ENCODE measurements at places on chromosomes 5 and 9.

DNA sequence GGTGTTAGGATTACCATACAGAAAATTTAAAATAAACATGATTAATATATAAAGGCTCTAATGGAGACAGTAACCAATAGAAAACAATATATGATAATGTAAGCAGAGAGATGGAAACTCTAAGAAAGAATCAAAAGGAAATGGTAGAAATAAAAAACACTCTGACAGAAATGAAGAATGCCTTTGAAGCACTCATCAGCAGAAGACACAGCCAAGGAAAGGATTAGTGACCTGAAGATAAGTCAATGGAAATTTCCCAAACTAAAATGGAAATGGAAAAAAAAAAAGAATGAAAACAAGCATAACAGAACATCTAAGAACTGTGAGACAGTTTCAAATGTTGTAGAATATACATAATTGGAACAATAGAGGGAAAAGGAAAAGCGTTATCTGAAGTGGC, 302.6 kb downstream of the DRD1 start:
- DNase-seq = no peak
- no peaks in the 10 kb centered on the region for H3K4me1 ChIP-seq
- no peak overlapping the region for H3K27ac ChIP-seq
- no peak overlapping the region for H3K4me3 ChIP-seq

DNA sequence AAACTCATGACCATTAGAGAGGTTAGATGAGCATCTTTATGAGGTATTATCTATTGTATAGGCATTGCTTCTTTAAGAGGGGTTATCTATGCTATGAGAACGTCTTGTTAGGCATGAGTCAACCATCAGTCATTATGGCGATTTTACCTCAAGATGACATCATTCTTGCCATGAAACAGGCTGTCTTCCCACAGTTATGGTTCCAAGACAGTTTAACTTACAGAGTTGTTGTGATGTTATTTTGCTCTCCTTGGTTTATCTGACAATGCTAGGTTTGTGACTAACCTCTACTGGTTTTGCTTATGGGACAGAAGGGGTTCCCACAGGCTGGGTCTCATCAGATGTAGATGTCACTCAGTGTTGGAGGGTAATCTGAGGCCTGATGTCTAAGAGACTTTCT, 1864.7 kb upstream of the ACO1 start:
- no peaks in the 10 kb centered on the region for H3K4me1 ChIP-seq
- H3K27ac ChIP-seq = no peak overlapping the region
- no peak for DNase-seq
- no peak overlapping the region for H3K4me3 ChIP-seq

GRCh38 chr5:17794815-17795214, 160.6 kb downstream of the TAF11L14 start:
- DNase-seq = no peak
- no peak overlapping the region for H3K27ac ChIP-seq
- no peaks in the 10 kb centered on the region for H3K36me3 ChIP-seq
- H3K4me1 ChIP-seq = 0 out of 2 replicates have a peak, but pooled peaks cover 3% of the 10 kb centered on the region

- DNase-seq = peak; percentile 41
- H3K36me3 ChIP-seq = no peaks in the 10 kb centered on the region
- no peak overlapping the region for H3K27ac ChIP-seq
- no peak overlapping the region for H3K4me3 ChIP-seq
These were observed 205.3 kb downstream of the SLCO4C1 start for GRCh38 chr5:102090770-102091169.

DNA sequence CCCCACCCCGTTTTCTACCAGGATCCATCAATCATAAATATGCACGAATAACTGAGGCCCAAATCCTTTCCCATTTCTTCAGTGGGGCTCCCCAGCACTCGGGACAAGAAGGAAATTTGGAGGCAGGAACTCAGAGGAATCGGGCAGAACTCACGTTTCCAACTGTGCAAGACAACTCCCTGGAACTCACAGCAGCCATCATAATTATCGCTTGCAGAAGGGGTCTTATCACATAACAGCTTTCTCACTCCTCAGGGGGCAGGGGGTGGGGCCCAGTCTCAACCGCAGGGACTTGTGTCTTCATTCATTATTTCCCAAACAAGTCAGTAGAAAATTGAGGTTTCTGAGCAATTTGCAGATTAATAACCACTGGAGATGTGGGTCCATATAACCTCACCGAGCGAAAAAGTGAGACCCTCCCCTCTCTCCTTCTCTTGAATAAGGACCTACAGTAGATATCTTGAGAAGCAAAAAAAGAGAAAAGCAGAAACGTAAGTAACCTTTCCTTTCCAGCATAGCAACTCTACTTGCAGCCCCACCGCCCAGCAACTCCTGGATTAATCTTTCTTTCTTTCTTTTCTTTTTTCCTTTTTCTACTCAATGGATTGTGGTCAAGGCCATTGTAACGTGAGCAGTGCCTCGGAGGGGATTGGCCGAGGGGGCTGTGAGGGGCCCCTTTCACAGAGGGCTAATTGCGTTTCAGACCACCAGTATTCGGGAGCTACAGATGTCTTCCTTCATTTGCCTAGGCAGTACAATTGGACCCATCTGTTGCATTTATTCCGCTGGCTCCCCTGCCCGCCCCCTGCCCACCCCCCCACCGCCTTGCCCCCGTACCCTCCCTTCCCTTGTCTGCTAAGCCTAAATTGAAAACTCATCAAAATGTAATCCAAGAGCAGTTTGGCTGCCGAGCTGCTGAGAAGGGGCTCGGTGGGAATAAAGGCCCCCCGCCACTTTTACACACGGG, 24.7 kb upstream of the TIFAB start:
- DNase-seq = no peak
- no peak overlapping the region for H3K27ac ChIP-seq
- no peaks in the 10 kb centered on the region for H3K4me1 ChIP-seq
- H3K27me3 ChIP-seq = peaks cover 36% of the 10 kb centered on the region
- no peak overlapping the region for H3K4me3 ChIP-seq
- H3K36me3 ChIP-seq = no peaks in the 10 kb centered on the region

GRCh38 chr5:110321117-110321516, 405.4 kb downstream of the TMEM232 start:
- H3K4me3 ChIP-seq = no peak overlapping the region
- H3K36me3 ChIP-seq = no peaks in the 10 kb centered on the region
- H3K27me3 ChIP-seq = no peaks in the 10 kb centered on the region
- no peak for DNase-seq
- H3K4me1 ChIP-seq = no peaks in the 10 kb centered on the region

GRCh38 chr9:8183618-8184017, 384.0 kb upstream of the DMAC1 start:
- H3K4me1 ChIP-seq = no peaks in the 10 kb centered on the region
- no peaks in the 10 kb centered on the region for H3K36me3 ChIP-seq
- H3K4me3 ChIP-seq = no peak overlapping the region
- no peak for DNase-seq

DNA sequence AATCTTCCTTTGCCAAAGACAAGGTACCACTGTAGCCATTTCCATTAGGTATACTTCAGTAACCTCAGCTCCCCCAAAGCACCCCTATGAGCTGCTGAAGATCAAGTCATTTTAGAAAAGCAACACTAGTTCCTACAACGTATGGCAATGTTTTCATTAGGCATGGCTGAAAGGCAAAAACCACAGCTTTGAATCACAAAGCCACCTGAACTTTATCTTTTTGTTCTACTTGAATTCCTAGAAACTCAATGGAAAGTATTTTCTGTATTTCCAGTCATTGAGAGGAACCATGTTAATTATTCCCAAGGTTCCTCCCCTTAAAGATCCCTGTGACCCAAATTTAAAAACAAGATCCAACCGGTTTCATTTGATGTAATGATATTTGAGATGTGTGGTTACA, 152.1 kb downstream of the EFNA5 start:
- no peaks in the 10 kb centered on the region for H3K36me3 ChIP-seq
- no peaks in the 10 kb centered on the region for H3K27me3 ChIP-seq
- no peak for DNase-seq
- H3K4me3 ChIP-seq = no peak overlapping the region
- no peak overlapping the region for H3K27ac ChIP-seq

DNA sequence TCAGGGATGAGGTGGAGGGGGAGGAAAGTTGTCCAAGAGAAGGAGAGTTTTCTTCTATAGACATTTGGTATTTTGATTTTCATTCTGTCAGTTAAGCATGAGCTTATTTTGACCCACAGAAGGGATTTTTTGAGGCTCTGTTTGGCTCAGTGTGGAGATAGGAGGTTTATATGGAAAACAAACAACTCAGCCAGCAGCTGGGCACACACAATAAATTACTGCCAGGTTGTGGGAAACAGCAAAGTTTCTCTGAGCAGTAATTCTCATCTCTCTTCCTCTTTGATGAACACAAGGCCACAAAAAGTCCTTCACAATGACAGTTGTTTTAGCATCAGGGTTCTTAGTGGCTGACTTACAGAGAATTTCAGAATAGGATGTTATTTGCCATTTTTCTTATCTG, 486.1 kb downstream of the KDM4C start:
- H3K27ac ChIP-seq = no peak overlapping the region
- DNase-seq = no peak
- no peaks in the 10 kb centered on the region for H3K4me1 ChIP-seq
- H3K4me3 ChIP-seq = no peak overlapping the region
- H3K36me3 ChIP-seq = no peaks in the 10 kb centered on the region

GRCh38 chr9:1421436-1421835, 371.3 kb downstream of the DMRT2 start:
- H3K36me3 ChIP-seq = no peaks in the 10 kb centered on the region
- no peak overlapping the region for H3K27ac ChIP-seq
- no peak overlapping the region for H3K4me3 ChIP-seq
- H3K4me1 ChIP-seq = no peaks in the 10 kb centered on the region
- DNase-seq = no peak

DNA sequence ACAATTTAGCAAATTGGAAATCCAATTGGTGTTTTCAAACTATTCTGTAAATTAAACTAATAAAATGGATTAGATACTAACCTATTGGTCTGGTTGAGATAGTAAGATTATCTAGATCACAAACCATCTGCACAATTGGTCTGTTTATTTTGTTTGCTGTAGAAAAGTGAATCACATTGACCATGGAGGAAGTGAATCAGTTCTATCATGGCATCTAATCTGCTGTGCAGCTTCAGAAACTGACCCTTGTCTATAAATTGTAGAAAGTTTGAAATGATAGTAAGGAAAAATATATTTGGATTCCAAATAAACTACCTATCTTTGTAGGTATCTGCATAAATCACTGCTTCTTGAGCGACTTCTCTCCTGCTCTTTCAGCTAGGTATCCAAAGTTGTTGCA, 1865.4 kb downstream of the MAT2B start:
- no peak overlapping the region for H3K27ac ChIP-seq
- no peak for DNase-seq
- no peaks in the 10 kb centered on the region for H3K27me3 ChIP-seq
- no peaks in the 10 kb centered on the region for H3K4me1 ChIP-seq

DNA sequence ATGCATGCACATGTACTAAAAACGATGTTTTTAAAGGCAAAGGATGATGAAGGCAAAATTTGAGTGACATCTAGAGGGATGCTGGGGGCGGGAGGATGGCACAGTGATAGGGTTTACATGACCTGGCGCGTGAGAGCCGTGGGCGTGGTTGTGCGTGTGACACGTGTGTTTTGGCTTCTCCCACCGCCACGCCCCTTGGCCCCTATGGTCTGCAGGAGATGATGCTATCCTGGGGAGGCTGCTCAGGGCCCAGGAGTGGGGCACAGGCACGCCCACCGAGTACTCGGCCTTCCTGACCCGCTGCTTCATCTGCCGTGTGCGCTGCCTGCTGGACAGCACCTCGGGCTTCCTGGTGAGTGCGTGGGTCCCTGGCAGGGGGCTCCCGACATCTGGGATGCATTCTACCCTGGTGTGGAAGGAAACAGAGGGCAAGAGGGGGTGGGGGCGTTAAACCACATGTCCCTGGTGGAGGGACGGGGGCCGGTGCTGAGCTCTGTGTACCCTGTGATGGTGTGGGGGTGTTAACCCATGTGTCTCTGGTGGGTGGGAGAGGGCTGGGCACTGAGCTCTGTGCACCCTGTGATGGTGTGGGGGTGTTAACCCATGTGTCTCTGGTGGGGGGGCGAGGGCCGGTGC, 19.2 kb upstream of the EXOC3 start:
- H3K4me3 ChIP-seq = no peak overlapping the region
- no peaks in the 10 kb centered on the region for H3K27me3 ChIP-seq
- H3K4me1 ChIP-seq = peaks cover 8% of the 10 kb centered on the region
- H3K27ac ChIP-seq = no peak overlapping the region
- H3K36me3 ChIP-seq = peaks cover 23% of the 10 kb centered on the region

DNA sequence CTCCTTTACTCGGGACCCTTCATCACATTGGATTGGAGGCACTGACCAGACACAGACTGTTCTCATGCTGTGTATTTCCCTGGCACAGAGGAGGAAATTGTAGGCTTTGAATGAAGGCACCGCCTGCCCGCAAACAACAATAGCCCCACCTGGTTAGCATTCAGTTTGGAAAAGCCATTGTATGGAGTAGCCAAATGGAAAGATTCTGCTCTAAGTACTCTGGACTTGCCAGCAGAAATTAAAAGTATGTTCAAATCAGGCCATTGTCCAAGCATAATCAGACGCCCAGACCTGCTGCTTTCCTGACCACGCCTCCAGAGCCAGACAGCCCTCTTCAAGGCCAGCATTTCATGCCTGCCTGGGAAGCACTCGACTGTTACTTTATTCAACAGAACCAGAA, 8.0 kb upstream of the SEMA4D start:
- DNase-seq = no peak
- no peak overlapping the region for H3K4me3 ChIP-seq
- H3K4me1 ChIP-seq = no peaks in the 10 kb centered on the region
- H3K36me3 ChIP-seq = no peaks in the 10 kb centered on the region
- no peak overlapping the region for H3K27ac ChIP-seq

- DNase-seq = no peak
- no peak overlapping the region for H3K4me3 ChIP-seq
- no peaks in the 10 kb centered on the region for H3K36me3 ChIP-seq
- no peaks in the 10 kb centered on the region for H3K27me3 ChIP-seq
These were observed 247.0 kb upstream of the IRX4 start for GRCh38 chr5:2129568-2130272.

DNA sequence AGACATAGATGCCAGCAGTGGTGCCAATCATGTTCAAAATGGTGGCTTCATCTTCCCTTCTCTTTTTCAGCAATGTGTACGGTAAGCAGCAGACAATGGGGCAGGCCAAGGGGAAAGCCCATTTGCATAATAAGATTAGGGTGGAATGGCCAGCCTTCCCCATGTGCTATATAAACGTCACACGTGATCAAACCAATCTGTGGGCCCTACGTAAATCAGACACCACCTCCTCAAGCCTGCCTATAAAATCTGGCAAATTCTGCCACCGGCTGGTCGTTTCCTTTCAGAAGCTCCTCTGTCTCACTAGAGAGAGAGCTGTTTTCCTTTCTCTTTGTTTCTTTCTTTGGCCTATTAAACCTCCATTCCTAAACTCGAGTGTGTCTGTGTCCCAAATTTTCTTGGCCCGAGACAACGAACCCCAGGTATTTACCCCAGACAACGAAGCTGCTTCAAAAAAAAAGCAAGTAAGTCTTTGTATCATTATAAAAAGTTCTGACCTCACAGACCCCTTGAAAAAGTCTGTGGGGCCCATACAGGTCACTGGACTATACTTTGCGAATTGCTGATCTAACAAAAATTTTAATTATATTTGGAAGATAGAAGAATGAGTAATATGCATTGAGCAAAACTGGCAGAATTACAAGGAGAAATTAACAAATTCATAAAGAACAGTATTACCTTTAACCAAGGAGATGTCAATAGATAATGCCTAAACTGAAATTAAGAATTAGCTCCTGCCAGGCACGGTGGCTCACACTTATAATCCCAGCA, 15.2 kb downstream of the ZBTB5 start:
- H3K4me3 ChIP-seq = no peak overlapping the region
- H3K27ac ChIP-seq = no peak overlapping the region
- H3K27me3 ChIP-seq = no peaks in the 10 kb centered on the region
- 0 out of 2 replicates have a peak, but pooled peaks cover 3% of the 10 kb centered on the region for H3K4me1 ChIP-seq

Measured in SJSA1 (cell line).